GM18507 (cell line): ENCODE measurements at places on chromosomes 5 and 9.

DNA sequence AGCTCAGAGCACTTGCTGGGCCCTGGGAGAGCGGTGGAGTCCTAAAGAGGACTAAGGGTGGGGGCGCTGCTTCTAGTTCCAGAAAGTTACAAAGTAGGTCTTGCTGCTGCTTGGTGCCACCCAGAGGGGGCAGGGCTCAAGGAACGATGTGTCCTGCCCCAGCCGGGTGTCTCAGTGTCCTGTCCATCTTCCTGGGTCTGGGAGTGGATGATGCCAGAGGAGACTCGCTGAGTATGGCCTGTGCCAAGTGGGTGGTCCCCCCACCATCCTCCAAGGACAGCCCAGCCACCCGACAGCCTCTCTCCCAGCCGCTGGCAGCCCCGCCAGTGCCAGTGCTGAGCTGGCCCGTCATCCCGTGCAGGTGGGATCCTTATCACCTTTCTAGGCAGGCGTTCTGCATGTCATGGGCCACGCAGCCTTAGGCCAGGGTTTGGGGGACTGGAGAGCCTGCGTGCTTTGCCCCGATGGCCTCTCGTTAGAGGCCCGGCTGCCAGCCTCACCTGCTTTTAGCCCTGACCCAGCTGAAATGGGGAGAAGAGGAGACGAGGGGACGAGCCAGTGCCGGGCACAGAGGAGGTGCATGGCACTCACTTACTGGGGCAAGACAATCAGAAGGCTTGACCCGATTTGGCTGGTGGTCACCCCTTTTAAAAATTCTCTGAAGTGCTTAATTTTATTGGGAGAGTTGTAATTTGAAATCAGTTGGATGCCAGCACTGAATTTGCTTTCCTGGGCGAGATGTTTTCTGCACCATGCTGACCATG is 5.6 kb downstream of the WNK2 start:
- no peak for DNase-seq

GRCh38 chr5:134506054-134507039 is 19.1 kb upstream of the JADE2 start:
- no peak for DNase-seq

DNA sequence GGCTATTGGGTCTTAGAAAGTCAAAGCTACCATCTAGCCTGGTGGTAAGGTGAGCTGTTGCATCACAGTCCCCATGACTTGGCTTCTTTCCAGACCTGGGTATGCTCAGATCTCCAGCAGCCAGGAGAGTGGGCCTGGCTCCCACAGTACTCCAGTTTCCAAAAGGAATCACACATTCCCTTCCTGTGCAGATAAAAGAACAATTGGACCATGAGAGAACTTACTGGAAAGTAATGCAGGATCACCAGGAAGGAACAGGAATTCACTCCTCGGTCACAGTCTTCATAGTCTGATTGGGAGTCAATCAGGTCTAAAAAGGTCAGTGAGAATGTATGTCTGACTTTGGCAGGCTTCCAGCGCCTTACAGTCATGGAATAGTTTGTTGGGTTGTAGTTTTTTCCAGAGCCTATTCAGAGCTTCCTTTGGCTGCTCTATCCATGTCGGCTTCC is 47.8 kb upstream of the CD180 start:
- no peak for DNase-seq

DNA sequence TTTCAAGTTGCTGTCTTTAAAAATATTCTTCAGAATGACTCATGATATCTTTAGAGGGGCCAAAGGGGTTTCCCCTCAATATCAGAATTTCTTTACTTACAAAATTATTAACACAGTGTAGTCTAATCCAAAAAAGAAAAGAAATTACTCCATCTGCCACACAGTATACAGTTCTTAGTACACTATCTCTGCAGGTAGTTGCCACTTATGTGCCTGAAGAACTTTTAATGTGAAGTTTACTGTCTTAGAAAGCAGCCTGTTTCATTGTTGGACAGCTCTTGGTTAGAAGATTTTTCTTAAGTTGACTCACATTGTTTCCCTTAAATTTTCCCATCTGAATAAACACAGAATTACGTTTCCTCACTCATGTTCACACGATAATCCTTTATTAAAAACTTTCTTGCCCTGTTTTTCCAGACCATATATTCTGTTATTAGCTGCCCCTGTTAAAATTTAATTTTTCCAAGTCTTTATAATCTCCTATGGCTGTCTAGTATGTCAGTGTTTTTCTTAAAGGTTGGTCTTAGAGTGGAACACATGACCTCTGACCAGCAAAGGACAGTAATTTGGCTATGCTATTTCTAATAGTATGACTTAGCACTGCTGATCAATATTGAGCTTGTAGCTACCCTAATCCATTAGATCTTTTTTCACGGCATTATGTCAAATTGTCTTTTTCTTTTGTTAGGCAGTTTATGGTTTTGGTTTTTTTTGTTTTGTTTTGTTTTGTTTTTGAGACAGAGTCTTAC is 21.8 kb upstream of the FKTN start:
- no peak for DNase-seq

- no peak for DNase-seq
Observed at GRCh38 chr5:138978080-138978479, 102.9 kb upstream of the LRRTM2 start.

- no peak for DNase-seq
Observed at GRCh38 chr9:7237473-7238246, 479.9 kb downstream of the KDM4C start.
